ENCODE measurements at places on chromosomes 2 and 18.

GRCh38 chr18:459814-460593, 40.5 kb downstream of the COLEC12 start:
- no peak for DNase-seq

DNA sequence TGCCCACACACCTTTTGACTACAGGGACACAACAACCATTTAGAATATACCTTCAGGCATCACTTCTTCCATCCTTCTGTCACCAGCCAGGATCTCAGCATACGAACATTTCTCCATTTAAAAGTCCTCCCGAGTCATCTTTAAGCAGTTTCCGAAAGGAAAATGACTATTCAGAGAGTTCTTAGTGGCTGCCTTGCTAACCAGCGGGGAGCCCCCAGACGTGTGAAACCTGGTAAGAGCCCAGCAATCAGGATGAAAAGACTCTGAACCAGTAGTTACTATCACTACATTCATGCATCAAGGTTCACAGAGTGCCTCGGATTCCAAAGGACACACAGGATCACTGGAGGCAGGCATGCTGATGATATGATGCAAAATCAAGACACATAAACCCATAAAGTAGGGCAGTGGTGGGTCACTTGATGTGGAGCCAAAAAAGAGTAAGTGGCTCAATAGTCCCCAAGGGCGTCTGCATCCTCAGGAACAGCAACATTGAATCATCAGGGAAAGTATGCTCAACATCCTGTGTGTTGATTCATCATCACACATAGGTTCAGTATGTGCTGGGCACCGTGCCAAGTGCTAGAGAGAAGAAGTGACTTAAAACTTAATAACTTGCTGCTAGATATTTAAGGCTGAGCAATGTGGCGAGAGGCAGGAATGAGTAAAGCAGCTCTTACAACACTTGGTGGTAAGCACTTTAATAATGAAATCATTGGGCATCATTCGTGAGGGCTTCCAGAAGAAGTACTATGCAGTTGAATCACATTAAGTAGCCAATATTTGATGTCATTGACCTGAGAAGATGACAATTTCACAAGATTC, 4.4 kb downstream of the CCL20 start:
- DNase-seq: no peak

DNA sequence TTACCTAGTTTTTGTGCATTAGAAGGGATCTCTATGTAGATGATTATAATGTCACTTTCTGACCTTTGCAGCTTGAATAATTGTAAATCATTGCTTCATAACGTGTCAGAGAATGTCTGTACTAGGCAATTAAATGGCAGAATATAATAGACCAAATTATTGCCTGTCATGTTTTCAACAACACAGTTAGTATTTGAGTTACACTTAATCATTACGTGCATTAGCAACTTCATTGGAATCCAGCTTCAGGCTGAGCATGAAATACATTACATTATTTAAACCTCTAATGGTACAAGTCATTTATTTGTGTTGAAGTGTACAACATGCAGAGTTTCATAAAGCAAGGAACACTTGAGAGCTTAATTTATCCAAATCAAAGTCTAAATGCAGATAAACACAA, 48.0 kb downstream of the ZNF407 start:
- DNase-seq: no peak

DNA sequence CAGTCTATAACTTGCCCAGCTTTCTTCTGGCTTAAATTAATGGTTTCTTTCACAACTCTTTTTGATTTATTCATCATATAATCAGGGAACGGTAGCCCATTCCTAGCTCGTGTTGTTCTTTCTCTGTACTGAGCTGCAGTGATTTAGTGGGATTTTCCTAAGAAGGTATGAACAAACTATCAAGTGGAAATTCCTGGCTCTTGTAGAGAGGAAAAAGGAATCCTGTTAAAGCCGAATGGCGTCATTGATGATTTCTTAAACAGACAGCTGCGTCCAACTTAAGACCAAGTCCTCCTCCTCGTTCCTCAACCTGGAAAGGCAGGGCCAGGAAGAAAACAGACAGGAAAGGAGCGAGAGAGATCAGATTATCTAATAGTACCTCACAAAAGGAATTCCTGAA, 69.2 kb upstream of the CABLES1 start:
- no peak for DNase-seq

DNA sequence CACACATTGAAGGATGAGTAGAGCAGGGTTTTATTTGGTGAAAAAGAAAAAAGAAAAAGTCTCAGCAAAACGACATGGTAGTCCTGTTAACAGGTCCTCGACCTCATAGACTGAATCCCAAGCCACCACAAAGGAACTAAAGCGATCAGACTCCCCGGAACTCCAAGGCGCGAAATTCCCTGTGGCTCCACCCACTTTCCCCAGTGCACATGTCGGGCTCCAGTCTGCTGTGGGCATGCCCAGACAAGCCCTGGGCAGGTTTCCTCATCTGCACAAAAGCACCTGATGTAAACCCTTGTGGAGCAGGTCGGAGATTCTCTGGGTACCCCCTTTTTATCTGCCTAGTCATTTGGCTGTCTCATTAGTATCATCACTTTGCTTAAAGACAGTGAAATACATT, 170.7 kb upstream of the FSIP2 start:
- DNase-seq: no peak

GRCh38 chr2:60498816-60499429, 54.5 kb downstream of the BCL11A start:
- DNase-seq: no peak

DNA sequence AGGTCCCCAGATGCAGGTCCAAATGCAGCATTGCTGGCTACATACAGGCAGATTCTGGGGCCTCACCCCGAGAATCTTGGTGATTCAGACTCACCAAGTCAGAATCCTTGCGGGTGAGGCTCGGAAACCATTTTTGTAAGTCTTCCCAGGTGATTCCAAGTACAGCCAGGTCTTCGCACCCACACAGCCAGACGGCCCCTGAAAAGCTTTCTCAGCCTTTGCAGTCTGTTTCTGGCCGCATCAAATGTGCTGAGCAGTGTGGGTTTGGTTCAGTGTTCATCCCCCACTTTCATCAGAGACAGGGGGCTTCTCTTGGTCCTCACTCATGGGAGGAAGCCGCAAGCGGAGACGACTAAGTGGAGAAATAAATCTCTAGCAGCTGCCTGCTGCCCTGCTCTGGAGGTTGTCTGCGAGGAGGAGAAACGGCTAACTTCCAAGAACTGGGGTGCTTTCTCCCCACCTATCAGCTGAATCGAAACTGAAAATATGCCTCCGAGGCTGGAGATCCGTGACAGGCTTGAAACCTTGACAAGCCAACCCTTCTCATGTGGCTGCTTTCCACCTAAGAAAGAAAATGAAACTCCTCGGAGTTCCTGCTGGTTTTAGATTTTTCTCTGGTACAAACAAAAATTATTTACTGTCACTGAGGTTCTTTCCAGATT, 8.9 kb upstream of the TMEM185B start:
- no peak for DNase-seq

DNA sequence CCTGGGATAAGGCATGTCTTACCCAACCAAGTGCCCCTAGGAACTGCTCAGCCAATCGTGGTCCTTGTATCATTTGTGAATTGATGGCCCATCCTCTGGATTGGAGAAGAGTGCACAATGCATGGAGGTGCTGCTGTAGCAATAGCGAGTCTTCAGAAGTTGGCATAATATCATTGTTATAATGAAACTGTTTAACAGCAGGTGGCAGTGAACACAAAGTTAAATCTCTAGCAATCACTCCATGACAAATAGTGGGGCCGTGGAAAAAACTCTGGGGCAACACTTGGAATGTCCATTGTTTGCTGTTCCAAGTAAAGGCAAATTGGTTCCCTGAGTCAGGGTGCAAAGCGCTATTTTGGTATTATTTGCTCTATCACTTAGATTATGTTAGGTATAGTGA, 11.4 kb downstream of the REG1A start:
- no peak for DNase-seq

- DNase-seq: no peak
Observed at GRCh38 chr2:51981783-51982182, 949.9 kb upstream of the NRXN1 start.

DNA sequence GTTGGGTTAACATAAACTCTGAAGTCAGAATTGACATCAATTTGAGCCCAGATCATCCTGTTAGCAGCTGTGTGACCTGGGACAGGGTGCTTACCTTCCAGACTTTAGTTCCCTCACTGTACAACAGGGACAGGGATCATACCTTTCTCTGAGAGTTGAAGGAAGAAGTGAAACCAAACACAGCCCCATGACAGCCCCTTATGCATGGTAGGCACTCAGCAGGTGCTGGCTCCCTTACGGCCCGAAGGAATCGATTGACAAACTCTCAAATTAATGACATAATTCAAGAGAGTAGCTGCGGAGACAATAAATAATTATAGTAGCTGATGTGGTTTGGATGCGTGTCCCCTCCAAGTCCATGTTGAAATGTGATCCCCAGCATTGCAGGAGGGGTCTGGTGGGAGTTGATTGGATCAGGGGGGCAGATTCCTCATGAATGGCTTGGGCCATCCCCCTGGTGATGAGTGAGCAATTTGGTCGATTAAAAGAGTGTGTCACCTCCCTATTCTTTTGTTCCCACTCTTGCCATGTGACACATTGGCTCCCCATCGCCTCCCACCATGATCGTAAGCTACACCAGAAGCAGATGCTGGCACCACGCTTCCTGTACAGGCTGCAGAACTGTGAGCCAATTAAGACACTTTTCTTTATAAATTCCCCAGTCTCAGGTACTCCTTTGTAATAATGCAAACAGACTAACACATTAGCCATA, 72.4 kb downstream of the ODC1 start:
- DNase-seq: no peak

DNA sequence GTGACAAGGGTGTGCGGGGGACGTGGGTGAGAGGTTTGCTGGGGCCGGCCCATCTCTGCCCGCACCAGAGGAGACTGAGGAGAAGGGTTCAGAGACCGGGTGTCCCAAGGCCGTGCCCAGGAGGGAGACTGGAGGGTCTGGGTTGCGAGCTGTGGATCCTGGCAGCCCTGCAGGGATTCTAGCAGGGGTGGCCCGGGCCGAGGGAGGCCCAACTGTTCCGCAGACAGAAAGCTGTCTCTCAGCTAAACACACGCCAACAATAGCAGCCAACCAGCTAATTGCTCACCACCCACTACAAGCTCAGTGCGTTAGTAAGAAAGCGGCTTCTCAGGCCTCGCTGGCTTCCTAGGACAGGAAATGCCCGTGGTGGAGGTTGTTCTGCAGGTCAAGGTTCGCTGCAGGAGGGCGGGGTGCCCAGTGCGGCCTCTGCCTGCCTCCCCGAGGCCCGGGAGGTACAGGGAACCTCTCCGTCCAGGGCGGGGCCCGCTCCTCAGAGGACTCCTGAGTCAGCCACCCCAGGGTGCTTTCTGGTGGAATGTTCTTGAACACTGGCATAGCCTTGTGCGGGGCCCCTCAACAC, 282.0 kb upstream of the PXDN start:
- no peak for DNase-seq

DNA sequence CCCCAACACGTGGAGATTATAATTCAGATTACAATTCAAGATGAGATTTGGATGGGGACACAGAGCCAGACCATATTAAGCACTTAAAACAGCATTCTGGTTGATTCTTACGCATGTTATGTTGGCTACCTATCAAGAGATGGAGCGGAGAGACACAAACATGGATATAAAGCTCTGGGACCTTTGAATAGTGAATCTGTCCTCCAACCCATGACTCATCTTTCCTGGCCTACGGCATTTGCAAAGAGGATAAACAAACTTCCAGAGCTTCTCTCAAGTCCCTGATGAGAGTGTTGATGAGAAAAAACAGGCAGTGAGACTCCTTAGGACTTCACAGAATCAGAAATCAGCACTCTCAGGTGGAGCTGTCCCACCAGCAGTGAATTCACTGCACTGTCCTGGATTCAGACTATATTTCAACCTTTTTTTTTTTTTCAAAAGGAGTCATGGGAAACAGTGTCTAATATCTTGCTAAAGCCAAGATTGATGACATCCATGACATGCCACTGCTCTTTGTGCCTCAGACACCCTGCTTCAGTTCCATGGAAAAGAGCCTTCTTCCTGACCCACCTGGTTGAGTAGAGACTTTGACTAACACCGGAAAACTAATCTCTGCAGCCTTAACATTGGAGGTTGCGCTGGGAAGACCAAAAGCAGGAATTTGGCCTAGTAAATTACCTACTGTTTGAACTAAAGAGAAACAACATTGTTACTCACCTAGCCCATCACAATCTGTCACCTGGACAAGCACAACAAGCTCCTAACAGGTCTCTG, 62.1 kb upstream of the NPAS2 start:
- DNase-seq: no peak

GRCh38 chr2:211367711-211368110, 811.3 kb downstream of the CPS1 start:
- DNase-seq: no peak

Measured in activated gamma-delta T cell (primary cell).